ENCODE measurements at places on chromosomes 11 and 22.
A peak's percentile ranks its signal among the peaks of the same experiment; 100 is the strongest.

GRCh38 chr22:50308986-50309600, 1.6 kb upstream of the PLXNB2 start:
- DNase-seq: no peak

DNA sequence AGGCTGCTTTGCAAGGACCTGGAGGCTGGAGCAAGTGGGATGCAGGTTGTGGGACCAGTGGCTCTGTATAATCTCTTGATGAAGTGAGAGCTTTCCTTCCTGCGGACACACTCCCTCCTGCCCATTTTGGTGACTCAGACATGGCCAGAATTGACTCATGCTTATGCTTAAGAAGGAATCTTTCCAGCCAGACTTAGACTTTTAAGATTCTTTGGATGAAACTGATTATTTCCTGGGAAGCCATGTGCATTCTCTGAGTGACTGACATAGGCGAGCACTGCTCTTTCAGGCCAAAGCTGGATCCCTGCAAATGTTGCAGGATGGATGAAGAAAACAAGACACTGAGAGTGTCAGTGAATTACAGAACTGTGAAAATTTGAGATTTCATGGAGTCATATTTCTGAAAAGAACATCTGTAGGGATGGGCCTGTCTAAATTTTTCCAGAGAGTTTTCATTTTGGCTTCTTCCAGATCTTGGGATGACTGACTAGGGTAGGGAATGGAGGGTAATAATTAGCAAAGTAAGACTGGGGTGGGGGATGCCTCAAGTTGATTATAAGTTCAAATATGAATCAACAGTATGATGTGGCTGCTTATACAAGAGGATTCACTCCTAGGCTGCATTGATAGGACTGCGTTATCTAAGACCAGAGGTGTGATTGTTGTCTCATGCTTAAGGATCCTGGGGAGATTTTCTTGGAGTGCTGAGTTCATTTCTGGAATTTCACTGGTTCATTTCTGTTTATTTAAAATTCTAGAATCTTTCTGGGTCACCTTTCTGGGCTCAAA, 195.8 kb downstream of the HIPK3 start:
- no peak for DNase-seq

DNA sequence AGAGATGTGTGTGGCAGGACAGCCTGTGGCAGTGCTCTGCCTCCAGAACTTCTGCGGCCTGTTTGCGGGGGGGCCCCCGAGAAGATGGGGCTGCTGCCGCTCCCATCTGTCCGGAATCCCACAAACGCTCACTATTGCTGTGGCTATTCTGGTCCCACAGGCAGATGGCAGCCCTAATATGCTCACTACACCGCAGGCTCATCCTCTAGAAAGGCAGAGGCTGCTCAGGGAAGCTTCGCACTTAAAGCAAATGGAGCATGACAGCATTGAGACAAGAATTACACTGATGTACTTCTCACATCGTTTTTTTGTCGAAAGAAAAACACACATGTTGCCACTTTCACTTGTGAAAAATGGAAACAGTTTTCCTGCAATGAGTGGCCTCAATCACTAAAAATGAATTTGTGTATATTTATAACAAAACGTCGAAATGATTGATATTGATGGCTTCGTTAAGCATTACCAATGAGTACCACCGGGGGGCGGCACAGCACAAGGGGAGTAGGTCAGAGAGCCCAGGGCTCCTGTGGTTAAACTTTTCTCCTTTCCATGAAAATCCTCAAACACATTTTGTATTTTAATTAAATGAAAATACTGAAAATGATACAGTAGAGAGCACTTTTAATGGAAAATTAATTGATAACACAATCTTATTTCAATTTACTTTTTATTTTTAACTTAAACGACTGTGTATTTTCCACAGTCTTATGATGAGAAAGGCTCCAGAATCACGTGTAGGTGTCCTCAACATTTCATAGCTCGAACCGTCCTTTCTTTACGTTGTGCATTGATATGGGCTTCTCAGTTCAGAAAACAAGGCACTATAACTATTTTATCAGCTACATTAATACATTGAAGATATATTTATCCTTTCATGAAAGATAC, 69.1 kb downstream of the CTTN start:
- no peak for DNase-seq

DNA sequence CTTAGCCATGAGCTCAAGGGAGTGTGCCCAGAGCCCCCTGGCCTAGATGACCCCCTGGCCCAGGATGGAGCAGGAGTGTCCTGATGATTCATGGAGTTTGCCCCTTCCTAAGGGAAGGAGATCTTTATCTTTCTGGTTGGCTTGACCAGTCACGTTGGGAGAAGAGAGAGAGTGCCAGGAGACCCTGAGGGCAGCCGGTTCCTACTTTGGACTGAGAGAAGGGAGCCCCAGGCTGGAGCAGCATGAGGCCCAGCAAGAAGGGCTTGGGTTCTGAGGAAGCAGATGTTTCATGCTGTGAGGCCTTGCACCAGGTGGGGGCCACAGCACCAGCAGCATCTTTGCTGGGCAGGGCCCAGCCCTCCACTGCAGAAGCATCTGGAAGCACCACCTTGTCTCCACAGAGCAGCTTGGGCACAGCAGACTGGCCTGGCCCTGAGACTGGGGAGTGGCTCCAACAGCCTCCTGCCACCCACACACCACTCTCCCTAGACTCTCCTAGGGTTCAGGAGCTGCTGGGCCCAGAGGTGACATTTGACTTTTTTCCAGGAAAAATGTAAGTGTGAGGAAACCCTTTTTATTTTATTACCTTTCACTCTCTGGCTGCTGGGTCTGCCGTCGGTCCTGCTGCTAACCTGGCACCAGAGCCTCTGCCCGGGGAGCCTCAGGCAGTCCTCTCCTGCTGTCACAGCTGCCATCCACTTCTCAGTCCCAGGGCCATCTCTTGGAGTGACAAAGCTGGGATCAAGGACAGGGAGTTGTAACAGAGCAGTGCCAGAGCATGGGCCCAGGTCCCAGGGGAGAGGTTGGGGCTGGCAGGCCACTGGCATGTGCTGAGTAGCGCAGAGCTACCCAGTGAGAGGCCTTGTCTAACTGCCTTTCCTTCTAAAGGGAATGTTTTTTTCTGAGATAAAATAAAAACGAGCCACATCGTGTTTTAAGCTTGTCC, 14.3 kb downstream of the ADORA2A start:
- DNase-seq: no peak

DNA sequence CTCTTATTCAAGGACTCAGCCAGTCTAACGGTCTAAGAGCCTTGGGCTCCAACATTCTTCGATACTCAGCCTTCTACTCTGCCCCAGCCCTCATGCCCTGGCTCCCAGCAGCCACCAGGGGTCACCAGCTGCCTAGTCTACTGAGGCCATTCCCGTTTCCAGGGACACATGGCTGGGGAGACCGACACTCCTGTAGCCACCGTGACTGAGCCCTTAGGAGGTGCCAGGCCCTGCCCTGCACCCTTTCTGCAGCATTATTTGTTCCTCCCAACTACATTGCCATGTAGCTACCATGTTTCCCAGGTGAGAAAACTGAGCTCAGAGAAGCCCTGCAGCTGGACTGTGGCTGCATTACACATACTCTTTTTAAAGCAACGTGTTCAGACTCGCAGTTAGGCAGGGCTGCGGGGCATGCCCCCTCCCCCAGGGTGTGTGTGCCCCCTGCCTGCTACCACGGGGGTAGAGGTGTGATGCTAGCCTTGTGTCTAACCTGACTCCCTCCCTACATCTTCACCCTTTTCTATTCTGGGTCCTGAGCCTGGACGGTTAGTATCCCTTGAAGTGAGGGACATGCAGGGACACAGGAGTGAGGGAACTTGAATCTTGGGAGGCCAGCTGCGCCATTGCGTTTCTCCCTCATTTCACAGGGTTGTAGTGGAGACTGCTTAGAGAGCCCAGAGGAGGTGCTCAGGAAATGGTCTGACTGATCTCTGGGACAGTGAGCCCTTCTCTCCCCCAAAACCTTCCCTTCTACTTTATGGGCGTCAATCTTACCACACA, 17.5 kb downstream of the ATG16L2 start:
- DNase-seq: peak; percentile 77

- no peak for DNase-seq
These were observed 6.5 kb upstream of the TOP3B start for GRCh38 chr22:21989049-21989448.

- peak; percentile 16 for DNase-seq
These were observed 38.4 kb downstream of the MOB2 start for GRCh38 chr11:1447845-1448825.

- no peak for DNase-seq
These were observed 25.0 kb upstream of the PHLDA2 start for GRCh38 chr11:2954263-2954662.

DNA sequence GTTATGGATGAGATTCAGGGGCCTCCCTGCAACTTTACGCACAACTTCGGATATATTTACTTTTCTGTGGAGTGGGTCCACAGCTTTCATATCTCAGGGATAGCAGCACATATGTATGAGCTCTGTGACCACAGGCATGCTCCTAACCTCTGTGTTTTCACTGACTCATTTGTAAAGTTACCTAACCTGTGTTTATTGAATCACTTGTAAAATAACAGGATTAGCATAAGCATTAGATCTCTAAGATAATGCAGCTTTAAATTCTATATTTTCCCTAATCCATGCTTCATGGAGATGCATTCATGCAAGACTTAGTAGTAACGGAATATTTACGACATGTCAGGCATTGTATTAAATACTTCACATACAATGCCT, 47.9 kb upstream of the DDI1 start:
- DNase-seq: no peak

- peak; percentile 54 for DNase-seq
These were observed 15.3 kb downstream of the MACROD1 start for GRCh38 chr11:64150481-64151239.

- no peak for DNase-seq
These were observed 20.3 kb upstream of the PGM2L1 start for GRCh38 chr11:74418509-74418895.
